ENCODE measurements at places on chromosomes 4 and X.

- DNase-seq = no peak
Observed at GRCh38 chr4:11149612-11150259, 279.0 kb downstream of the HS3ST1 start.

DNA sequence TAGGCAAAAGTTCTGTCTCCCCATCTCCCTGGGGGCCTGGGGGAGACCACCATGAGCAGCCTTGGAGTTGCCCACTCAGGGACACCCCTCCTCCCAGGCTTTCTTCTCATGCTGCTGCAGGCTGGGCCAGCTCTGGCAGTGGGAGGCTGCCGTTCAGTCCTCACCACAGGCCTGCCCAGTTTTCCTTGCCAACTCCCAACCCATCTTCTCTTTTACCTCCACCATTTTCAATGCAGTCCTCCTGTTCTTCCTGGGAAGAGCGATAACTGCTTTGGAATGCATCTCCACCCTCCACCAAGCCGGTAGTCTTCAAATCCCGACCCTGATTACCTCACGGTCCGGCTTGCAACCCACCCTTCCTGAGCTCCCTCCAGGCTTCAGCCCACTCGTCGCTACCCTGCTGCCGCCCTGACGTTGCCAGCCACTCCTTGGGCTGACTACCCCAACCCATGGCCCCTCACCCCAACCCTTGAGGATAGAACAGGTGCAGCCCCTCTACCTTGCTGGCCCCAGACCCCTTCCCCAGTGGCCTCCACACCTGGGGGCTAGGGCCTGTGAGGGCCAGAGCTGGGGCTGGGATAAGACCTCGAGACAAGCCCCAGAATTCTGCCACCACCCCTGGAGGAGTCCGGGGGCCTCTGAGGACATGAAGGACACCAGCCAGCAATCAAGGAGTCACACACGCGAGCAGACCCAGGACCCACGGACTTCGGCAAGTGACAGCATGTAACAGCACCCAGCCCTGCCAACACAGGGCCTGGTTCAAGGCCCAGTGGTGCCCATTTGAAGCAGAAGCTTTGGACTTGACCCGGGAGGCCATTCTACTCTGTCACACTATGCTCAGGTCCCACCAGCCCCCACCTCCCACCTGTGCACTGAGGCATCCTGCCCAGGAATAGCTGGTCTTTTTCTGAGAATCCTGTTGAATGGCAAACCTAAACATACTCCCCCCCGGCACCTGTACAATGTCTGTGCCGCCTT lies 9.2 kb downstream of the WDR1 start:
- DNase-seq = no peak

- DNase-seq = no peak
Observed at GRCh38 chr4:182533964-182534363, 290.8 kb downstream of the TENM3 start.

DNA sequence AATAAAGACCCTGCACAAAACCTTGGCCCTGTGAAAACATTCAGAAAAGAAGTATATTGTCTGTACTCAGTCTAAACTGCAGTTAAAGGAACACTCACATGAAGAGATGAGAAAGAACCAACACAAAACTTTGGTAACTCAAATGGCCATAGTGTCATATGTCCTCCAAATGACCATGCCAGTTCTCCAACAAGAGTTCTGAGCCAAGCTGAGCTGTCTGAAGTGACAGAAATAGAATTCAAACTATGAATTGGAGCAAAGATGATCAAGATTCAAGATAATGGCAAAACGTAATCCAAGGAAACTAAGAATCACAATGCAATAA lies 739.3 kb upstream of the NDST4 start:
- DNase-seq = no peak

- DNase-seq = no peak
Observed at GRCh38 chr4:8759987-8760386, 111.7 kb downstream of the HMX1 start.

- DNase-seq = no peak
Observed at GRCh38 chrX:88865634-88866033, 118.6 kb downstream of the CPXCR1 start.

- no peak for DNase-seq
Observed at GRCh38 chr4:3376266-3376665, 65.5 kb upstream of the HGFAC start.

- DNase-seq = no peak
Observed at GRCh38 chrX:27674491-27674890, 84.3 kb downstream of the DCAF8L2 start.

- no peak for DNase-seq
Observed at GRCh38 chrX:17525266-17525665, 150.3 kb downstream of the NHS start.
